LHCN-M2 (cell line): ENCODE measurements at places on chromosomes 5 and 9. TPM values are rescaled to one million over a fixed set of nuclear protein-coding genes. Genes with fewer than 3 reads are reported as not detected.

MFAP3 gene
- total RNA-seq = 44.7 and 45.1 TPM in 2 replicates

SPATA31A7 gene
- total RNA-seq = not detected in 2 replicates

CDC20B gene
- not detected in 2 replicates for total RNA-seq

DMGDH gene
- total RNA-seq = 0.13 and 0.17 TPM in 2 replicates

POLK gene
- total RNA-seq = 26.6 and 33.3 TPM in 2 replicates

DNA sequence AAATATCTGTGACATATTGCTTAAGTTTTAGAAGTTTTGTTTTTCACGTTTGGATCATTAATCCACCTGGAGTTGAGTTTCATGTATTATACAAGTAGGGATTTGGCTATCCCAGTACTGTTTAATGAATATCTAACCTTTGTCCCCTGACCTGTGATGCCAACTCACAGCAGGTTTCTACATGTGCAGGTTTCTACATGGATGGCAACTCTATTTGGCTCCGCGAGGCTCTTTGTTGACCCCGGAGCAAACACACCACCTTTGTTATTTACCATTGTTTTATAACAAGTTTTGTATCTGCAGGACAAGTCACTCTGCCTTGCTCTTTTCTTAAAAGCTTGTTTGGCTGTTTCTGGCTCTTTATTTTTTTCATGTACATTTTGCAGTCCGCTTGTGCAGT, 920 bp upstream of the SFXN1 start:
- no peak for DNase-seq

GRCh38 chr5:178058321-178059012, 54.9 kb upstream of the N4BP3 start:
- no peak for DNase-seq

- DNase-seq = peak; percentile 72
Measured at GRCh38 chr9:134624621-134625181, 16.9 kb upstream of the COL5A1 start.

- no peak for DNase-seq
Measured at GRCh38 chr5:61463596-61463995, 131.5 kb downstream of the ZSWIM6 start.

- DNase-seq = no peak
Measured at GRCh38 chr9:5764130-5764868, 68.6 kb downstream of the ERMP1 start.

- no peak for DNase-seq
Measured at GRCh38 chr5:57561231-57561842, 78.7 kb upstream of the ACTBL2 start.

DNA sequence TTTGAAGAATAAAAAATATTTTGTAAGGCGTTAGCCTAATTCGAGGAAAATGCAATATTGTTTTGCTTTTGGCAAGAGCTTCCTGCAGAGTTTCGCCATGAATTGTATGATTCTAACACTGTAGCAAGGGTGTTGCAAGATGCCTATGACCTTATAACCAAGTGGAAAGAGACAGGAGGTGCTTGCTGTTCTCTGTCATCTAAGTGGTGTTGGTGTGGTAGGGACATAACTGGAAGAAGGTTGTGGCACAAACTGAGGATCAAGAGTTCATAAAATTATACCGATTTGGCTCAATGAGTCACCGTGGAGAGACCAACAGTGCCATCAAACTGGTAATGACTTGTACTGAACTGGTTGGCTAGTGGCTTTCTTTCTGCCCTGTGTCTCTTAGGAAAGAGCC, 6.3 kb downstream of the STC2 start:
- DNase-seq = peak; percentile 80

GRCh38 chr5:40754381-40755092, 1.2 kb downstream of the TTC33 start:
- DNase-seq = peak; percentile 59

DNA sequence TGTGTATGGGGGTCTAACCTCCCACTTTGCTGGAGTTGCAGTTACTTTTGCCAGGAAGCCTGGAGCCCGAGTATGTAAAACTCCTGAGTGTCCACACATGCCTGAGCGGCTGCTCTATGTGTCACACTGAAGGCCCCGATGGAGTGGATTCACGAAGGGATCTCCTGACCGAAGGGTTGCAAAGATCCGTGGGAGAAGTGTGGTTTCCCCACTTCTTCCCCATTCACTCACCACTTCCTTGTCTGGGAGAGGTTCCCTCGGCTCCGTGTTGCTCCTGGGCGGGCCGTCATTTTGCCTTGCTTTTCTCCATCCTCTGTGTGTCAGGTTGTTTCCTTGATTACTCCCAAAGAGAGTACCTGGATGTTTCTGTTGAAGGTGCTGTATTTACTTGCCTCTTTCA, 16.2 kb upstream of the IL3 start:
- no peak for DNase-seq

DNA sequence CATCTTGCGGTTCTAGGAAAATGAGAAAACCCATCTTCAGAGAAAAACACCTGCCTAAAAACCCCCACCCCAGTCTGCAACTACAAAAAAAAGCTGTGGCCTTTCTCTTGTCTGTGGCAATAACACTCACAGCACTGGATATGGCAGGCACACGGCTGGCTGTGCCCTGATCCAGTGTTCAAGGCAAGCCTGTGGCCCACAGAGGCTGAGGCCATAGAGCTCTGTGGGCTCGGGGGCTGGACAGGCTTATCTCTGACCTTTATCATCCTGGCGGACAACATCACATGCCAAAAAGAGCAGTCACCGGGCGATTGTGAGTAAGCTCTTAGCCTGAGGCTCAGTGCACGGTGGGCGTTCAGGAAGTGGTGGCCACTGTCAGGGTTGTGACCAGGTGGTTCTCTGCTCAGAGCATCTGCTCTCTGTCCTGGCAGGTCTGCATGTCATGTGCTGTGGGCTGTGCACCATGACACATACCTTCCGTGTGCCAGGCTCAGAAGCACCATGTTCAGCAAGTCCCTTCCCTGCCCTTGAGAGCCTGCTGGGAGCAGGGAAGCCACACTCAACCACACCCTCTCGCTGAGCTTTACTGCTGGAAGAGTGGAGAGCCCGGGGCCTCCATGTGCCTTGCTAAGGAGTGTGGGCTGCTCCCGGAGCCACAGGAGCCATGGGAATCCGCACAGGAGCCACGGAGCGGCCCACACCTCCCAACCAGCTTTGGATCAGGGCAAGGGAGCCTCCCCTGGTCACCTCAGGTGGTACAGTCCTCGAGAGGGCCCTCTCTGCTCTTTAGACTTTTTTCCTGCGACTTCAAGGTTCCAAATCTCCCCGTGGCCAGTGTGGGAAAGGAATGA, 34.6 kb upstream of the WDR38 start:
- peak; percentile 48 for DNase-seq

GRCh38 chr9:37994639-37995347, 74.2 kb downstream of the SHB start:
- peak; percentile 99 for DNase-seq

DNA sequence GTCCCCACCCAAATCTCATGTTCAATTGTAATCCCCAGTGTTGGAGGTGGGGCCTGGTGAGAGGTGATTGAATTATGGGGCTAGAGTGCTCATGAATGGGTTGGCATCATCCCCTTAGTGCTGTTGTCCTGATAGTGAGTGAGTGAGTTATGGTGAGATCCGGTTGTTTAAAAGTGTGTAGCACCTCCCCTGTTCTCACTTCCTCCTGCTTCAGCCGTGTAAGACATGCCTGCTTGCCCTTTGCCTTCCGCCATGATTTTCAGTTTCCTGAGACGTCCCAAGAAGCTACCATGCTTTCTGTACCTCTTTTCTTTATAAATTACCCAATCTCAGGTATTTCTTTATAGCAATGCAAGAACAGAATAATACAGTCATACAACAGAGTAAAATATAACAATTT, 742 bp upstream of the LECT2 start:
- DNase-seq = no peak

- DNase-seq = peak; percentile 54
Measured at GRCh38 chr9:77952635-77953328, 78.8 kb downstream of the GNAQ start.

- DNase-seq = no peak
Measured at GRCh38 chr5:104355350-104355749, 792.8 kb upstream of the NUDT12 start.

DNA sequence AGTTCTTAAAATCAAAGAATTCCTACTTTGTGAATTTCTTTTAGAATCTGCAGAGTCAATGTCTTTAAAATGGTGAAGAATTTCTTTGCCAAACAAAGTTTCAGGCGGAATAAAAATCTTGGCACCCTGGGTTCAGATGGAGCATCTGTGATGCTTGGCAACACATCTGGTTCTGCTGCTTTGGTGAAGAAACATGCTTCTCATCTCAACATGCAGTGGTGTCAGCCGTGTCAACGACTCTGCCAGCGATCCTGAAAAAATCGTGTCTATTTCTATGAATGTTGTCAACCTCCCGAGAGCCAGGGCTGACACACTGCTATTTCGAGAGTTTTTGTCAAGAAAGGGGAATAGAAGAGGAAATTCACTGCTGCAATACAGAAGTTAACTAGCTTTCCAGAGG, 151.5 kb downstream of the SLF1 start:
- DNase-seq = no peak

GRCh38 chr5:100647461-100648230, 112.5 kb downstream of the FAM174A start:
- DNase-seq = peak; percentile 26

- DNase-seq = no peak
Measured at GRCh38 chr5:148861088-148861487, 34.7 kb downstream of the ADRB2 start.

- no peak for DNase-seq
Measured at GRCh38 chr9:38176251-38176650, 107.2 kb upstream of the SHB start.

DNA sequence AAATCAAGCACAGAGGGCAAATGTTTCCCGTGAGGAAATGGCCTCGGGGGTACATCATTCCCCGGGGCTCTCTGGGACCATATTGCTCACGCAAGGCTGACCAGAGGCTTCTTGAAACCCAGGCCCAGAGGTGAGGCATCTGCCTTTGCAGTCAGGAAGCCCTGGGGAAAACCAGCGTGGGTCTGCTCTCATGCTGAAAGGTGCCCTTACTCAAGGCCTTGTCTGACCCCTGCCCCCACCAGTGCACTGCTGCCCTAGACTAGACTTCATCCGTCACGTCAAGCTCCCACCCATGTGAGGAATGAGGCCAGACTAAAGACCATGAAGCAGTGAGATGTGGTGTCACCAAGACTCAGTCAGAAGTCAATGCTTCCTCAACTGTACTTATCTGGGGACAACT, 66.1 kb downstream of the PAX5 start:
- no peak for DNase-seq

GRCh38 chr5:106423109-106423897, 1247.4 kb downstream of the EFNA5 start:
- no peak for DNase-seq

DNA sequence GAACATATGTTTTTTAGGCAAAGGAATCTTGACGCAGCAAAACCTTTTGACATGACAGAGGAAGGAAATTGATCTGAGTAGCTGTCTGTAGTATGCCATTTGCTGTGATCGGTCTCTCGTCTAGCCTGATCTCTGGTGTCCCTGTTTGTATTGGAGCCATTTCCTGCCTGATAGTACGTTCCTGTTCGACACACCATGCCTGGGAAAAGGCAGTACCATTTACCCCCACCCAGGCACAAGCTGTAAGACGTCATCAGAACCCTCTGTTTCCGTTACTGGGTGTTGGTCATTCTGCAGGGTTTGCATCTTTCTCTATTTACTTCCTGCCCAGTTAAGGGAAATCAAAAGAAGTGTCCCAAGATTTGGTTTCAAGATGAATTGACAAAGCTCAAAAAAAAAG, 129.7 kb downstream of the CEMIP2 start:
- DNase-seq = no peak

DNA sequence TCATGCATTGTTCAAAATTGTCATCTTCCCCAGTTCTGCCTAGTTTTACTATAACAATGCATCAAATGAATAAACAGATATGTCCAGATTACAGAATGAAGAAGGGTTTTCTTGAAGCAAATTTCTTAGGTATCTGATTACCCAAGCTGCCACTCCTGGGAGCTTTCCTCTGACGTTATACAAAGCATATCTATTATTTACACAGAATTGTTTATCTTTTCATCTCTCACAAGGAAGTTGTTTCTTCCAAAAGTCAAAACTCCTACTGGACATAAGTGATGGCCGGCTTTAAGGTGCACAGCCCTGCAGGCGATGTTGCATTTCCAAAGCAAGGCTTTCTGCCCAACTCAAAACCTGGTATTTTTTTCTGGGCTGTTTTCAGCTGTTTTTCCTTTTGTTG, 73.4 kb upstream of the ANKH start:
- no peak for DNase-seq
